ENCODE measurements at places on chromosomes 11 and 22. TPM values are rescaled to one million over a fixed set of nuclear protein-coding genes. Genes with fewer than 3 reads are reported as not detected.
A peak's percentile ranks its signal among the peaks of the same experiment; 100 is the strongest.

The DRICH1 gene
- 1.5 TPM for total RNA-seq

DNA sequence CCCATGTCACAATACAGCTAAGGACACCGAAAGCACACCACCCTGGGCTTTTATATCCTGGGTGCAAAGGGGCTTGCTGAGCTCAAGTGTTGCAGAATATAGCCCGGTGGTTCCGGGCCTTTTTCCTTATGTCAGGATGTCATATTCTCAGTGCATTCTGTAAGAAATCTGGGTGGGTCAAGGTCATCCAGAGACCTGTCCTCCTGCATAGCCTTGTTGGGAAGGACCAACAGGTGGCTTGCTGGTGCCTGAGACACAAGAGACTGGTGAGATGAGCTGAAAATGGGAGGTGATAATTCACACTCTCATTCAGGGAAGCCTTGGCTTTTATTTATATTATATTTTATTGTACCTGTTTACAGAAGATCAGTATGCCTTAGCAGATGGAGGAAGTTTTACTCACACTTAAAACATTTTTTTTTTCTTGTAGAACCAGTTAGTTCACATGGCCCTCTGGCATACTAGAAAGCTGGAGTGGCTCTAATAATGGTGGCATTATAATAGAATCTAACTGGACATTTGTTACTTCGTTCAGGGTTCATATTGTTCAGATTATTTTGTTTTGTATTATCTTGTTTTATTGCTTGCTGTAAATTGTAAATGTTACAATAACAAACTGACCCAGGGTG is 14.6 kb upstream of the TMEM123 start:
- H3K4me1 ChIP-seq: peaks cover 42% of the 10 kb centered on the region
- no peak overlapping the region for H3K4me3 ChIP-seq
- no peaks in the 10 kb centered on the region for H3K27me3 ChIP-seq
- no peaks in the 10 kb centered on the region for H3K36me3 ChIP-seq
- DNase-seq: no peak

GRCh38 chr22:31647066-31647465 is 14.9 kb downstream of the PISD start:
- H3K27ac ChIP-seq: no peak overlapping the region
- peaks cover 6% of the 10 kb centered on the region for H3K4me1 ChIP-seq
- peaks cover 11% of the 10 kb centered on the region for H3K36me3 ChIP-seq
- no peak overlapping the region for H3K4me3 ChIP-seq

DNA sequence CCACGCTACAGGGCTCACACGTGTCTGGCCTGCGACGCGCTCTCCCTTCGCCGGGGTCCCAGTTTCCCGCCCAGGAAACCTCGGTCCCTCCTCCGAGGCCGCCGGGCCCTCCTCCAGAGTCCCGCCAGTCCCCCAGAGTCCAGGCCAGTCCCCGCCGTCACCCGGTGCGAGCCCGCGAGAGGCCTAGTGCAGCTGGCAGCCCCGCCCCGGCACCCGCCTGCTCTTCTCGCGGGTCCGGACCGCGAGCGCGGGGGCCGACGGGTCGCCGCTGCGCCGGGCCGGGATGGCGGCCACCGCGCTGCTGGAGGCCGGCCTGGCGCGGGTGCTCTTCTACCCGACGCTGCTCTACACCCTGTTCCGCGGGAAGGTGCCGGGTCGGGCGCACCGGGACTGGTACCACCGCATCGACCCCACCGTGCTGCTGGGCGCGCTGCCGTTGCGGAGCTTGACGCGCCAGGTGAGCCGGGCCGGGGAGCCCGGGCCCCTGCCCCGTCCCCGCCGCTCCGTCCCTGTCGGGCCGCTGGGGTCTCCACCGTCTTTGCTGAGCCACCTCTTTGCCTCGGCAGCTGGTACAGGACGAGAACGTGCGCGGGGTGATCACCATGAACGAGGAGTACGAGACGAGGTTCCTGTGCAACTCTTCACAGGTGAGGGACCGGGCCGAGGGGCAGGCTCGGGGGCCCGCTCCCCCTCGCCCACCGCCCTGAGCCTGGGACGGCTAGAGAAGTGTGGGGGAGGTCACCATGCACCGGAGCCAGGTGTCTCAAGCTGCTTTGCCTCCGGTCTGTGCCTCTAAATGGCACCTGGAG is at the start of gene PTPMT1:
PTPMT1 (plus strand) TSS at position 260 of the 809 bp plus-strand sequence; CDS start at position 284, 24 bp downstream.
- peak within 1 kb of the TSS; percentile 82 for H3K4me3 ChIP-seq
- H3K27me3 ChIP-seq: no peaks in the 10 kb centered on the region
- peaks cover 17% of the 10 kb centered on the region for H3K4me1 ChIP-seq

DNA sequence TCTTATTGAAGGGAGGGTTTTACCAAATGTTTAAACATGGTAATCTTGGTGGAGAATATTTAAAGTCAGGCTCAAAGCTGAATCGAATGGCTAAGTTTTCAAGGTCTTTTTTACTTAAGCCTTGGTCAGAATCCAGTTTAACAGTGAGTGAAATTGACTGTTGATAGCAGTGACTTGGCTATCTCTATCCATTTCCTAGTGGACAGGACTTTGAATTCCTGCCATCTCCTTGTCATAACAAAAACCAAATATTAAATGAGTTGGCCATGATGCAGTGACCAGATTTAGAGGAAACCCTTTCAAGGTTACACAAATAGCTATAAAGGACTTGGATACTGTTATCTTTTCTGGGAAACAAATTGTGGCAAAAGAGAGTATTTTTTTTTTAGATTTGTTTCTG is 92.0 kb downstream of the JRKL start:
- no peak overlapping the region for H3K27ac ChIP-seq
- no peaks in the 10 kb centered on the region for H3K36me3 ChIP-seq
- no peak overlapping the region for H3K4me3 ChIP-seq
- no peaks in the 10 kb centered on the region for H3K27me3 ChIP-seq
- no peaks in the 10 kb centered on the region for H3K4me1 ChIP-seq

Data from B cell (primary cell).